Stimulated activated CD8-positive, alpha-beta memory T cell treated with anti-CD3 and anti-CD28 coated beads, Interleukin-4, amount 100 ng/mL, for 1 hour (primary cell): ENCODE measurements at places on chromosomes 2 and 18.

- no peak for DNase-seq
These were observed 577 bp upstream of the TANC1 start for GRCh38 chr2:158967731-158968395.

GRCh38 chr18:23405636-23406035, 47.5 kb upstream of the RIOK3 start:
- no peak for DNase-seq

DNA sequence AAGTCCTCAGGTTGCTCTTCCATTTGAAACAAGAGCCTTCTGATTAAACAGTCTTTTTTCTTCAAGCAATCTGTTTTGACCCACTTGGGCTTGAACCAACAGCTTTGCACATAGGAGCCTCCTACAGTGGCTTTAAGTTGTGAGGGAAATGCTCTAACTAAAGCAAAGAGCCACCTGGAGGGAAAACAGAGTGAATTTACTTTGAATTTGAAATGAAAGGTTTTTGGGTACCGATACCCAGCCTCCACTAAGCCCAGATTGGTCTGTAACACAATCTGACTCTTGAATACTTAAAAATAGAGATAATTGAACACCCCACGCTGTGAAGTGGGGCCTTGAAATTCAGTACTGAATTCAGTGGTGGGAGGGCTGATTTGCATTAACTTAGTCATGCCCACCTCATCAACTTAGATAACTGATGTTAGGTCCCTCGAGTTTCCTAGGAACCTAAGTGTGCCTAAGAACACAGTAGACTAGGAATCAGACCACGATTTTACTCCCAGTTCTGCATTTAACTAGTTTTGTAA, 56.3 kb upstream of the ACVR1C start:
- no peak for DNase-seq

DNA sequence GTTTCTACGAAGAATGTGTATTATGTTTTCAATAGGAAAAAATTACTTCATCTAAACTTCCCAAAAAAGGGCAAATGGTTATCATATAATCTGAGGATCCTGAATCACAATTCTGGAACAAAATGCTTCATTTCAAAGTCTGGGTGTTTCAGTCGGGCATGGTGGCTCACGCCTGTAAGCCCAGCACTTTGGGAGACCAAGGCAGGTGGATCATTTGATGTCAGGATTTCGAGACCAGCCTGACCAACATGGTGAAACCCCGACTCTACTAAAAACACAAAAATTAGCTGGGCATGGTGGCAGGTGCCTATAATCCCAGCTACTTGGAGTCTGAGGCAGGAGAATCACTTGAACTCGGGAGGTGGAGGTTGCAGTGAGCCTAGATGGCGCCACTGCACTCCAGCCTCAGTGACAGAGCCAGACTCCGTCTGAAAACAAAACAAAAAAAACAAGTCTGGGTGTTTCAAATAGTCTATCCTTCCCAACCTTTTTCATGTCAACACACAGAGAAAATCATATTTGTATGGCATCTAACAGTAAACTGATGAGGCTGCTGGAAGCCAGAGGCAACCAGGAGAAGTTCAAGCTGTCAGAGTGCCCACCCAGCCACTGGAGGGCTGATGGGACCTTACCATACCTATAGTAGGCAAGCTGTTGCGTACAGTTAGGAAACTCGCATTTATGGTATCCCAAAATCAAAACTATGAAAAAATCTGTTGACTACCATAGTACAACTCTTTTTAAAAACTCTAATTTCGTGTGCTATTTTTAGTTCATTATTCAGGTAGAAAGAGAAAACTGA, 14.6 kb downstream of the NBAS start:
- DNase-seq = no peak

GRCh38 chr2:42545841-42546390, 22.5 kb upstream of the MTA3 start:
- DNase-seq = no peak

DNA sequence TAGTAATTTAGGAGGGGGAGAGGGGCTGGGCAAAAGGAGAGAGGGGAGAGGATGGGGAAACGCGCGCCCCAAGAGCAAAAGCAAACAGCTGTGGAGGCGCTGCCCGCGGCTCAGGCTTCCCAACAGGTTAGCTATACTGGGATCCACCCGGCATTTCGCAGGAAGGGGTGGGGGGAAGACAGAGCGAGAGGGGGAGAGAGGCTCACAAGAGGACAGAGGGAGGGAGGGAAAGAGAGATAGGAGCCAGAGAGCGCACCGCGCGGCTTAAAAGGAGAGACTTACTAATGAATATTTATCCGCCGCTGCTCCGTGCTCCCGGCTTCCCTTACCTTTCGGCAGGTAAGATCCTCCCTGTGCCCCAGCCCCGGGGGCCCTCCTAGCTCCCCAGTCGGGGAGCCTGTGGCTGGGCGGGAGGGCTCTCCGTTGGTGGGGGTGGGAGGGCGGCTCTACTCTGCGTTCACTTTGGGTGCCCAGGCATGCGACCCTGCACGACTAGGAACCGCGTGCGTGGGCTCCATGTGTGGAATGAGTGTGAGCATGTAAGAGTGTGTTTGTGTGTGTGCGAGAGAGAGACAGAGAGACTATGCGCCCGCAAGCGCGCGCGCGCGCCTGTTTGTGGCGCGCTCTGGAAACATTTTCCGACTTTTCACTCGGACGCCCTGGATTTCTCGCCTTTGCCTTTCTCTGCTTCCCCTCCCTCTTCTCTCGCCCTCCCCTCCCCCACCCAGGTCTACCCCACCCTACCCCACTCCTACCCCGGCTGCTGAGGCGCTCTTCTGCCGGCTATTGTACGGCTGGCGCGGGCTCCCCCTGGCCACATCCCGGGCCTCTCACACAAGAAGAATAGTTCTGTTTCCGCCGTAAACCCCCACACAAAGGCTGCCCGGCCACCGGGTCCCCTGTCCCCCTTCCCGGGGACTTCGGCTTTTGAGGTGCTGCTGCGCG, 7.2 kb upstream of the SIX3 start:
- DNase-seq = no peak

GRCh38 chr2:98357849-98358248, 11.6 kb downstream of the CNGA3 start:
- no peak for DNase-seq

GRCh38 chr2:88481691-88482336, 29.3 kb upstream of the FOXI3 start:
- DNase-seq = no peak

- no peak for DNase-seq
These were observed 502.2 kb upstream of the SOX11 start for GRCh38 chr2:5190023-5190422.

- no peak for DNase-seq
These were observed 117.5 kb downstream of the EPHA4 start for GRCh38 chr2:221454459-221455105.

- no peak for DNase-seq
These were observed 70.2 kb upstream of the LYPD1 start for GRCh38 chr2:132740081-132740720.

DNA sequence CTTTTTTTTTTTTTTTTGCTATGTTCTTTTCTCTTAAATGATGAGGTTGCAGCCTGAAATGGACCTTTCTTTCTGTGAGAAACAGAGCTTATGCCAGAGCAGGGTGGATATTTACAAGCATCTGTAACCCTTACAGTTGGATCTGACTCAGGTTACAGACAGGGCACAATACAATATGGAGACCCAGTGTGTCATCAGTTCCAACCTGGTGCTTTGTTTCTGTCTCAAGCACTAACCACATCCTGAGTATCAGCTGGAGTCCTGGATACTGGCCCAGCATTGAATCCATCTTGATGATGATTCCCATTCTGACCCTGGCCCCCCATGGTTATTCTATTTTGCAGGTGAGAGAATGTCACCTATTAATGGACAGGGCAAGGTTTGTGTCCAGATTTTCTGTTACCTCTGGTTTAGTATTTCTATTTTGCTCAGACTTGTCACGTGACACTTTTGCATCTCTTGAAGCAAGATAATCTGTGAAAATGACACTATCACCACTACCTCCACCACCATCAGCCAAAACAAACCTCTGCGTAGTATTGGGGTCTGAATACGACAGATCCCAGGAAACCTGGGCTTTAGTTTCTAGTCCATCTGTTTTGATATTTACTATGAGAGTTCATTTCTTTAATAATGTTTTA, 174.0 kb downstream of the CCDC85A start:
- no peak for DNase-seq

GRCh38 chr2:39730276-39730675, 48.8 kb downstream of the THUMPD2 start:
- DNase-seq = no peak

- no peak for DNase-seq
These were observed 226.0 kb downstream of the TFCP2L1 start for GRCh38 chr2:121058852-121059558.

DNA sequence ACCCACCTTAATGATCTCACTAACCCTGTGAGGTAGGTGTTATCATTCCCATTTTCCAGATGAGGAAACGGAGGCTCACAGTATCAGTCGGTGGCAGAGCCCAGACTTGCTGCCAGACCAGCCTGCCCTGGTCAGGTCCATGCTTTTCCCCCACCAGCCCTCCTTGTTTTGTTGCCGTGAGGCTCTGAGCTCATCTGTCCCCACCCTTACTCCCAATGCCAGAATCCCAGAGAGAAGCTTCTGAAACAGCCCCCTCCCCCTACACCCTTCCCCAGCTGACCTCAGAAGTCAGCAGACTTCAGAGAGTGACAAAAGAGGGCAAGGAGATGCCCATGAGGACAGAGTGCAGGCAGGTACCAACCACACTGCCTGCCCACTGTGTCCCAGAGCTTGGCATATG, 20.8 kb upstream of the TNS1 start:
- no peak for DNase-seq

DNA sequence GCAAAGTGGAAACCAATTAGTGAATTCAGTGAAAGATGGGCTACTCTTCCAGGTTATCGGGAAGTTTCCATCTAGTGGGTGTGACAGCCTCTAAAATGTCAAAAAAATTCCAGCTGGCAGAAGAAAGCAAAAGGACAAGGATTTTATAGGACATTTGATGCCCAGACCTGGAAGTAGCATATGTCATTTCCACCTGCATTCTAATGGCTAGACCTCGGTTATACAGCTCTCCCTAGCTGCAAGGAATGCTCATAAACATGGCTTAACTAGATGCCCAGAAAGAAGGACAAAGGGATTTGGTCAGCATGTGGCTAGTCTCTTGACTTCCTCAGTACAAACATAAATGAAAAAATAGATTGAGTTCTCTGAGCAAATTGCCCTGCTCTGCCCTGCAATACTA, 215.4 kb downstream of the NYAP2 start:
- DNase-seq = no peak

- no peak for DNase-seq
These were observed 36.7 kb downstream of the EMX1 start for GRCh38 chr2:72953976-72954375.

GRCh38 chr2:20015482-20016083, 3.1 kb upstream of the MATN3 start:
- DNase-seq = no peak

GRCh38 chr18:48796491-48797205, 154.1 kb downstream of the SMAD7 start:
- no peak for DNase-seq

DNA sequence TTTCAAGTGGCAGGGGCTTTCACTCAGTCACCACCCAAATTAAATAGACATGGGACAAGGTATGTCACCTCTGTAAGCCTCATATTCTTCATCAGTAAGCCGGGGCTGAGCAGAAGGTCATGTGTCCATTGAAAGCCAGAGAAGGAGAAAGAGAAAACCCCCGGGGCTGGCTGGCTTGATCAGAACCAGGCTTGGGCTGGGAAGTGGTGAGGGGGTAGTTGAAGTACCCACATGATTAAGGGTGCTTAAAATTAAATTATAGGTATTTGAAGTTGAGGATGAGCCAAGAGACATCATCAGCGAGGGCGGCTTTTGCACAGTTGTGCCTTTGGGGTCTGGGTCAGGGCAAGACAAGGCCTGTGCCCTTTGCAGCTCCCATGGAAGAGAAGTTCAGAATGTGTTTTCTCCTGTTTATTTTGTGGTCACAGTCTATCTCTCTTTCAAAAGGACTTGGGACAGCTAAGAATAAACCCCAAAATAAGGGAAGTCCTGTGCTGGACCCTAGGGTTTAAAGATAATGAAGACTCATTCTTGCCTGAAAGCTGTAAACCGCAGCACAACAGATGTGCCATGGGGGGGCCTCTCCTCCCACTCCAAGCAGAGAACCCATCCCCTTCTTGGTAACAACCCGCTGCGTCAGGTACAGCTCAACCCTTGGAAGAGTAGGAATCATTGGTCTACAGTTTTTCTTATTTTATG, 10.7 kb downstream of the DBI start:
- DNase-seq = no peak

DNA sequence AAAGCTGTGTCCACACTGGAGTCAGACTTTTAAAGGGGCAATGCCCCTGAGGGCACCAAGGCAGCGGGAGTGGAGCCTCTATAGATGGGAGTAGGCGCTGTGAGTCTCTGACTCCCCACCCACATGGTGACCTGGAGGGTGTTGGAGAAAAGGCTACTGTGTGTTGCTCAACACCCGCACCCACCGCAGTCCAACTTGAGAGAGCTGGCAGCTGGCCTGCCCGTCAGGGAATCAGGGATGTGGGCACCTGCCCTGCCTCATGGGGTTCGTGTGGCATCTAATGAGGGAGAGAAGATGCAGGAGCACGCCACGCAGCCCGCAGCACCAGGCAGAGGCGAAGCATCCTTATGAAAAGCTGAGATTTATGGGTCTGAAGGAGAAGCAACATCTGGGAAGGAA, 84.2 kb downstream of the KLHL29 start:
- DNase-seq = no peak

DNA sequence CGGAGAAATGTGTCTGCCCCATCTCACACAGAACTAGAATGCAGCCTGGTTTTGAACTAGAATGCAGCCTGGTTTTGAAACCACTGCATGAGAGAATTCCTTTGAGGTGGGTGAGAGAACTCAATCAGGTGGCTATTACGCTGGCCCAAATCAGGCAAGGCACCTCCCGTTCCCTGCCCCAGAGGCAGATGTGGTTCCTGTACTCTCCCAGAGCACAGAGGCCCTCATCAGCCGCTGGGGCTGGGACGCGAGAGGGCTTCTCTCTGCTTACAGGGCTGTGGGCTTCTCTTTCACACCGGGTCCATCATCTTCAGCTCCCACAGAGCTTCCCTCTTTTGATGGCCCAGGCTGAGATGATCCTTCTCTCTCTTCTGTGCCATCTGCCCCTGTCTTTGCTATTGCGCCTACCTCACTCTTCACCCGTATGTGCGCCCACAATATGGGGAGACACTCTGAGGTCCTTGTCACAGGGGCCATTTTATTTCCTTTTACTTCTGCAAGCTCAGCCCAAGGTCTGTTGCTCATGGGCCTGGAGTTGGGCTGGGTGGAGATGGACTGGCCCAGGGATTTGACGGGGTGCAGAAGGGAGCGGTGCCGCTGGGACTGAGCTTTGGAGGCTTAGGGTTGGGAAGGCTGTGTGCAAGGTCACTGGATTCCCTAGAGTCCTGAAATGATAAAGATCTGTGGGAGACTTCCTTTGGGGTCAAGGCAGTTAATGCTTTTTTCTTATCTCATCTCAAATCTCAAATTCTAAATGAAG, 84.4 kb upstream of the HS6ST1 start:
- no peak for DNase-seq

- DNase-seq = no peak
These were observed 123.0 kb downstream of the MAP4K4 start for GRCh38 chr2:101820519-101820918.
